ENCODE measurements at places on chromosomes 2 and 18.

DNA sequence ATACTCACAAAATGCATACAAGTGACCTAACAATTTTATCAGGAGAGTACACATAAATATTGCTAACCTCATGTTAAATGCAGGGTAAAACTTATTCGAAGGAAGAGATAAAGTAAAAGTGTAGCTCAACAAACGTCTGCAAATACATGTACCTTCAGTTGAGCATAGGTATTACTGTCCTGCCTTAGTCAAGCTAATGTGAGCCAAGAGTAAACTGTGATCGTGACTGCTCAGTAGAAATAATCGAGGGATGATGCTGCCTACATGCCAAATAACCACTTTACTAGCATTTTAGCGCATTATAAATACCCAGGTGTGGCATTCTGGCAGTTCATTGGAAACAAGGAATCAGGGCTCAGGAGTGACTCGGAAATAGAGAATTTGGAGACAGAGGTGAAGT lies 779.5 kb downstream of the SOCS6 start:
- no peak for DNase-seq

GRCh38 chr2:147297820-147298219 lies 547.0 kb upstream of the ACVR2A start:
- DNase-seq: no peak

DNA sequence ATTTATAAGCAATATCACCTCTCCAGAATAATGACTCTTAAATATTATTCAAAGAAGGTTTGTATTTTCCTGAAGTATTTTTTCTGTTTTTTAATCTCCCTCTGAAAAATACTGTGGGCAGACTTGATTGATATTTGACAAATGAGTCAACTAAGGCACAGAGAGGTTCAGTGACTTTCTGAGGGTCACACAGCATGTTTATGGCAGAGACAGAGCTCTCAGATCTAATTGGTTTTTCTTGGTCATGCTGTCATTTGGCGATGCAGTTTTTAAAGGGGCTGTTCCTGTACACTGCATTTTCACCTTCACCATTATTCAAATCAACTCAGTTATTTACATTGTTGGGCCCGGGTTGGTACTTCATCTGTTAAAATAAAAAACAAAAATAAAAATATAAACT lies 264.3 kb downstream of the LRRTM1 start:
- DNase-seq: no peak

GRCh38 chr18:44458777-44459176 lies 221.9 kb upstream of the SETBP1 start:
- no peak for DNase-seq

DNA sequence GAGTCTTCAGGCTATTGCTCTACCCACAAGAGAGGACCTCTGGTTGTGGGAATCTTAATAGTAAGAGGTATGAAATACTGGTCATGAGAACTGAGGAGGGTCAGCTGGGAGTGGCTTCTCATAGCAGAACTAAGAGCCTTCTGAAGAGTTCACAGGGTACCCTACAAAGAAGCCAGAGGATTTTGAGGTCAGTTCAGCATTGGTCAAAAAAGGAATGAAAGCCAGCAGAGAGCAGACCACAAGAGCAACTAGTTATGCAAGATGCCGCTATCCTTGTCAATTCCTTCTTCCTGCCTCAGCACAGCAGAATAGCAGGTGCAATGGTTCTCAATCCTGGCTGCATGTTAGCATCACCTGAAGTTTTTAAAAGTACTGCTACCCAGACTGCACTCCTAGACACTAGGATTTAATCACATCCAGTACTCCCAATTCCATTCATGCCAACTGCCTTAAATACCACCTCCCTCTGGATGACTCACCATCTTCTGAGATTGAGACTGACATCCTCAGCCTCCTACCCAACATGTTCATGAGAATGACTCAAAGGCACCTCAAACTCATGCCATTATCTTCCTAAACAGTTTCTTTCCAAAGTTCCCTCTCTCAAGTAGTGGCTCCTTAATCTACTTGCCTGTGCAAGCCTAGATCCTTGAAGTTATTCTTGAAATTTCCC lies 81.0 kb upstream of the RBMS1 start:
- DNase-seq: peak; percentile 64

DNA sequence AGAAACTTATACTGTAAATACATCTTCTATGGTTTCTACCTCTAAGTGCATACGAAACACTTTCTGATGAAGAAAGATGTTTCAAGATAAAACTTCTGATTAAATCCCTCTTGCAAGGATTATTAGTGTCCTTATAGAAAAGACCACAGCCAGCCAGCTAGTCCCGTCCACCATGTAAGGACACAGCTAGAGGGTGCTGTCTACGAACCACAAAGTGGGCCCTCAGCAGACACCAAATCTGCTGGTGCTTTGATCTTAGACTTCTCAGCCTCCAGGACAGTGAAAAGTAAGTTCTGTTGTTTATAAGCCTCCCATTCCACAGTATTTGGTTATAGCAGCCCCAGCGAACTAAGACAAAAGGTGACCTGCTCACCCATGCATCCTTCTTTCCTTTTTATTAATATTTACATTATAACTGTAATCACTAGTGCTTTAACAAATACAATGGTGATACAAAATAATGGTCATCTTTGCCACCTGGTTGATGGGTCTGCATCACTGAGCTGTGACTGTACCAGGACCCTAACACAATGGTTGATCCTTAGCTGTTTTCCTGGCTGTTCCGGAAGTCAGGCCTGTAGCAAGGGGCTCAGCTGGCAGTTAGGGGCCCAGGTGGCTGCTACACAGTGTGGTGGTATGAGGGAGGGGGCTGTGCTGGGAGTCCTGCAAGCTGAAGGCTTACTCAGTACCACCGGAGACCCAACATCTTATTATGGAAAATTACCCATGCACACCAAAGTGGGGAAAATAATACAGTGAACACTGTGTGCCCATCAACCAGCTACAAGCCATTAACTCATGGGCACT lies 108.5 kb upstream of the SMAD7 start:
- no peak for DNase-seq

DNA sequence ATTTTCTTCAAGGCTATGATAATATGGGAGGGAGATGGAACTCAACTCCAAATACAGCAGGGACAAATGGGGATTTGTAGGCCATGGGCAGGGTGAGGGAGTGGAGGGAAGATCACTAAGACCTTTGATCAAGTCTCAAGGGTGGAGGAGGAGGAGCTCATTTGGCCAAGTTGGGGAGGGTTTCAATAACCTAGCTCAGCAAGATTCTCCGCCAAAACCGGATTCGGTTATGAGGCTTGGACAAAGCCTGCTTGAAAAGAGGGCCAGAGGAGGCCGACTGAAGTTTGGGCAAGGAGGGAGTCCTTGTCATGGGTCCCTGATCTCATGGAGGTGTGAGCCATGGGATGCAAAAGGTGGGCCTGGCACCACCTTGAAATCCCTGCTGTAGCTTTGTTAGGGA lies 68.8 kb downstream of the TSN start:
- DNase-seq: no peak

- DNase-seq: no peak
Observed at GRCh38 chr2:5035057-5035488, 657.1 kb upstream of the SOX11 start.

DNA sequence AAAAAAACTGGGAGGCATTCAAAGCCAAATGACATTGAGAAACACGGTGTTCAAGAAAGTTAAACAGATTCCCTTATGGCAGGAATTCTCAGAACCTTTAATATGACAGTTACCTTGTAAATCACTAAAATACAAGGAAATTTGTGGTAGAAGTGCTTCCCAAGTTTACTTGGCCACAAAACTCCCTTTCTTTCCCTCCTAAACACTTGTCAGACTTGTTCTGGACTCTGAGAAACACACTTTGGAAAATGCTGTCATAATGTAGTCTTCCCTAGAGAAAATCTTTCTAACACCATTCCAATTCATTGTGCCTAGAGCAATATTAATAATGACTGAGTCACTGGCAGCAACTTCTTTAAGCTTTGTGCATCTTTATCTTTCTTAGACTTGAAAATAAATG lies 140.4 kb downstream of the ANKRD44 start:
- no peak for DNase-seq

DNA sequence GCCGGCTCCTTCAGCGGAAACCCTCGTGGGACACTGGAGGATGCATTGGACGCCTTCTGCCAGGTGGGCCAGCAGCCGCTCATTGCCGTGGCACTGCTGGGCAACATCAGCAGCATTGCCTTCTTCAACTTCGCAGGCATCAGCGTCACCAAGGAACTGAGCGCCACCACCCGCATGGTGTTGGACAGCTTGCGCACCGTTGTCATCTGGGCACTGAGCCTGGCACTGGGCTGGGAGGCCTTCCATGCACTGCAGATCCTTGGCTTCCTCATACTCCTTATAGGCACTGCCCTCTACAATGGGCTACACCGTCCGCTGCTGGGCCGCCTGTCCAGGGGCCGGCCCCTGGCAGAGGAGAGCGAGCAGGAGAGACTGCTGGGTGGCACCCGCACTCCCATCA lies 7.8 kb upstream of the CENPA start:
- DNase-seq: no peak

- DNase-seq: no peak
Observed at GRCh38 chr2:206218796-206219499, 55.5 kb upstream of the ZDBF2 start.

DNA sequence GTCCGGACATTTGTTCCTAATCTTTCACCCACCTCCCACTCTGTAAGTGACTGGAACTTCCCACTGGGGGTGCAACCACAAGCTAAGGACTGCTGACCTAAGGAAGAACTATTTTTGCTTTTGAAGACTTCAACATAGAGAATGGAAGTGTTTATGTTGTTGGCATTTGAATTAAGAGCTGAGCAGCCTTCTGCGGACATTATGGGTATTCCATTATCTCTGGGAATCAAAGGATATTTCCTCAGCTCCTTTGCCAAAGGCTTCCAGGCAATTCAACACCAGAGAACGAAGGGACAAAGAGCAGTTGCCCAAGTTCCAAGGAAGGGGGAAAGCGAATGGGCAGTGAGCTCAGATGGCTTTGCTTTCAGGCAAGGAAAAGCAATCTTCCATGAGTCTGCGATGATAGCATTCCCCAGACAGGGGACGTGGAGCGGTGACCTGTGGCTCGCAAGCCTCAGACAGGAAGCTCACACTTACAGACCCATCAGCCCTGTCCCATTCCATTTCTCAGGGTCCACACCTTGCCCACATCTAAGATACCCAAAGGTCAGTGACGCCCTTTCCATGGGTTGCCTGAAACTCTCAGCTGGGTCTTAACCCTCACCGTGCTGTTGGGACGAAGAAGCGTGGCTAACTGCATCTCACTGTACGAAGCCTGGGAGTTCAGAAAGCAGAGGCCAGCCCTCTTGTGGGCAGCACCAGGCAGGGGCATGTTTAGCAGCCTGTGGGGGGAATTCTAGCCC lies 116.8 kb downstream of the COPS8 start:
- no peak for DNase-seq

- no peak for DNase-seq
Observed at GRCh38 chr2:188848887-188849435, 125.2 kb upstream of the COL3A1 start.

GRCh38 chr2:27351802-27352598 lies 4.6 kb downstream of the GTF3C2 start:
- no peak for DNase-seq

- no peak for DNase-seq
Observed at GRCh38 chr2:128867936-128868636, 549.4 kb upstream of the HS6ST1 start.

GRCh38 chr2:20103530-20103929 lies 52.1 kb upstream of the LAPTM4A start:
- peak; percentile 19 for DNase-seq

- DNase-seq: no peak
Observed at GRCh38 chr2:133552821-133553220, 15.4 kb downstream of the NCKAP5 start.

DNA sequence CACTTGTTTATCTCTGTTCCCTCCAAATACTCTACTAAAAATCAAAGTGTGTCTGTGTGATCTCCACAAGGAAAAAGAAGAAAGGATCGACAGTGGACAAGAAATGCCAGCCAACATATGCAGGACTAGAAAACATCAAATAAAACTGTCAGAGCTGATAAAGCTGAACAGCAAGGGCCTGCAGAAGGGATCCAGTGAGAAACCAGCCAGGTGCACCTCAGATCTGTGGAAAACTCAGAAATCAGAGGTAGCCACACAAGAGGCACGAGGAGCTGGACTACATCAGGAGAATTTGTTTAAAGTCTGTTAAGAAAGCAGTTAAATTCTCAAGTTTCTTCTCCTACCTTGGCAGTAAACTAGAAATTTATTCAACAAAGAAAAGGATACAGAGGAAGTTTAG lies 135.2 kb downstream of the SUCLG1 start:
- no peak for DNase-seq

- DNase-seq: peak; percentile 5
Observed at GRCh38 chr2:61135510-61135909, 26.5 kb upstream of the C2orf74 start.

- DNase-seq: no peak
Observed at GRCh38 chr2:219521066-219521880, 7.0 kb downstream of the ASIC4 start.

- no peak for DNase-seq
Observed at GRCh38 chr2:181177376-181177775, 197.0 kb downstream of the UBE2E3 start.

DNA sequence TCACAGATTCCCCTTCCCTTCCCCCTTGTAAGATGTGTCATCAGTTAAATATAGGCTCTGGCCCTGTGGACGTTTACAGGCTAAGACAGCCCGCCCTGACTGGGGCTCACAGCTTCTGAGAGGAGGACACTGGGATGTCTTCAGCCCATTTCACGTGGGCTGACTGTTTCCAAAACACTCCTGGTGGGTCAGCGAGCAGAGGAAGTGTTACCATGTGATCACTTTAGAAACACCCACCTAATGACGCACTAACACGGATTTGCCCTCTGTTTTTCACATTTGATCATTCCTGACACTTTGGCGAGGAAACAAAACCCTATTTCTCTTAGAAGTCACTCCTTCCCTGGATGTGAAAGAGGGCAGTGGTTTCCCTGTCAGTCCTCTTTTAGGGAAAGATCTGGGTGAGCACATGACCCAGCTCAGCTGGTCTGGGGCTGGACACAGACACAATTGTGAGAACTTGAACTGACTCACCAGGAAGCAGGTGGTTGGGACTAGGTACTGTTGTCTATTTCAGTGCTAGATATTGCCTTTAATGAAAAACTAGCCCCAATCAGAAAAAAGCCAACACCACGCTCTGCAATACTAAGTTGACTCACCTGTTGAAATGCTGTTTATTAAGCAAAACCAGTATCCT lies 38.8 kb downstream of the BMP10 start:
- no peak for DNase-seq

DNA sequence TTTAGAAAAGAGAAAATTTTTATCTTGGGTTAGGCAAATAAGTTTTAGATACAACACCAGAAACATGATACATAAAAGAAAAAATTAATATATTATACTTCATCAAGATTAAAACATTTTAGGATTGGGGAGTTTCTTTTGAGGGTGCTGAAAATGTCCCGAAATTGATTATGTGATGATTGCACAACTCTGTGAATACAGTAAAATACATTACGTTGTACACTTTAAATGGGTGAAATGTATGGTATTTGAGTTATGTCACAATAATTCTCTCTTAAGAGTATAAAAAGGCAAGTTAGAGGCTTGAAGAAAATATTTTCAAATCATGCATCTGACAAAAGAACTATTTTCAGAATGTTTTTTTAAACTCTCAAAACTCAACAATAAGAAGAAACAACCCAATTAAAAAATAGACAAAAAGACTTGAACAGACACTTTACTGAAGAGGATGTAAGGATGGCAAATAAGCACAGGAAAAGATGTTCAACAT lies 36.2 kb upstream of the INO80C start:
- no peak for DNase-seq
